Activated CD4-positive, alpha-beta memory T cell treated with anti-CD3 and anti-CD28 coated beads for 36 hours (primary cell): ENCODE measurements at places on chromosomes 13 and 19. TPM values are rescaled to one million over a fixed set of nuclear protein-coding genes. Genes with fewer than 3 reads are reported as not detected.
A peak's percentile ranks its signal among the peaks of the same experiment; 100 is the strongest.

DNA sequence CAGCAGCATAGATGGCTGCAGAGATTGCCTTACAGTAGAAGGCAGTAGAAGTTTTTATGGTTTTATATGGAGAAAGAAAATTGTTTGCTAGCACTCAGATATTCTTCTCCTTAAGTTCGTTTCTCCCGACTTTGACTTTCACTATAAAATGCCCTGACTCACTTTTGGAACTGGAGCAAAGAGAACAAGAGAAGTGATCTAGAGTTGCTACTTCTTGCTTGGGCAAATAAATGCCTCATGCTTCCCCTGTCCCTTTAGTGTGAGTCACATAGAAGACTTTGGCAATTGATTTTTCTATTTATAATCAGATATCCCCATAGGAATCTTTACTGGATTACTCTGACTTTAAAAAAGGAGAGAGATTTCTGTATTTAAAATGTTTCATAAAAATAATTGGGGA lies 46.9 kb downstream of the ITGBL1 start:
- no peak overlapping the region for H3K27ac ChIP-seq
- peaks cover 7% of the 10 kb centered on the region for H3K27me3 ChIP-seq
- H3K36me3 ChIP-seq, result no peaks in the 10 kb centered on the region
- no peak overlapping the region for H3K4me3 ChIP-seq
- H3K4me1 ChIP-seq, result no peaks in the 10 kb centered on the region

GRCh38 chr13:40982772-40983171 lies 36.3 kb downstream of the ELF1 start:
- peaks cover 26% of the 10 kb centered on the region for H3K36me3 ChIP-seq
- H3K27ac ChIP-seq, result peak overlapping the region; percentile 92
- H3K4me1 ChIP-seq, result peaks cover 61% of the 10 kb centered on the region
- H3K4me3 ChIP-seq, result peak overlapping the region; percentile 81
- no peaks in the 10 kb centered on the region for H3K27me3 ChIP-seq

ZNF541 gene
- 0.07 TPM for total RNA-seq

VSTM2B gene
- not detected for total RNA-seq

GRCh38 chr19:4369109-4369887 lies 25.9 kb downstream of the MPND start:
- H3K36me3 ChIP-seq, result peaks cover 3% of the 10 kb centered on the region
- H3K27me3 ChIP-seq, result no peaks in the 10 kb centered on the region
- H3K4me1 ChIP-seq, result peaks cover 45% of the 10 kb centered on the region
- H3K4me3 ChIP-seq, result peak overlapping the region; percentile 65

DNA sequence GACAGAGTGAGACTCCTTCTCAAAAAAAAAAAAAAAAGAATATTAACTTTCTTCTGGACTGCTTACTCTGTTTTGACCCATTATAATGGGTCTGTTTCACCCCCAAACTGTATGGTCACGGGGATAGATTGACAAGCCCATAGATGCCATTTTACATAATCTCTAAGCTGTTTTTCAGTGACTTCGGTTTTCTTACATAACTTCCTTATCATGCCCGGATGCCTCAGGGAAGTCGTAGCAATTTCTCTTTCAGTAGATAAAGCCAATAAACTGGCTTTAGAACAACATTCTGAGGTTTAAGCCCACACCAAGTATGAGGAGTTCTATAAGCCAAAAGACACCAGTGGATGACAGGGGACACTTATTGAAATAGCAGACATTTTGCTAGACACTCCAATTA lies 5.9 kb upstream of the ZNF254 start:
- H3K27me3 ChIP-seq, result no peaks in the 10 kb centered on the region
- DNase-seq, result no peak
- H3K27ac ChIP-seq, result no peak overlapping the region
- H3K4me3 ChIP-seq, result no peak overlapping the region

KLK15 gene
- total RNA-seq, result not detected

GRCh38 chr13:48831248-48831647 lies 144.5 kb upstream of the FNDC3A start:
- H3K27me3 ChIP-seq, result no peaks in the 10 kb centered on the region
- H3K4me1 ChIP-seq, result peaks cover 38% of the 10 kb centered on the region
- H3K4me3 ChIP-seq, result no peak overlapping the region
- no peak overlapping the region for H3K27ac ChIP-seq
- peak; percentile 17 for DNase-seq

TMEM221 gene
- not detected for total RNA-seq

DNA sequence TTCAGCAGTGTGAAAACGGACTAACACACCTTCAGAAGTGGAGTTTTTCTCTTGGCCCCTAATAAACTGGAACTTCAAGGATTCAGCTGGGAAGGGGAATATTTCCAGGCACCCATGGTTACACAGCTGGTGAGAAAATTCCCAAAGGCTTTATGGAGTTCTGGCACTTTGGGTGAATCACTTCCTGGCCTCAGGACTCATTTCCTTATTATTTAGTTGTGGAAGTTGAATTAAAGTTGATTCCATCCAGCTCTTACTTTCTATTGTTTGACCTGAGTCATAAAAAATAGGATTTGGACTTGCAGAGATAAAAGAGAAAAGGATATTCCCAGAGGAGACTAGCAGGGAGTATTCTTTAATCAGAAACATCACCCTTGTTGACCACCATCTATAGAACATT lies 882.1 kb downstream of the UQCRFS1 start:
- H3K4me3 ChIP-seq, result no peak overlapping the region
- DNase-seq, result no peak
- H3K27ac ChIP-seq, result no peak overlapping the region
- no peaks in the 10 kb centered on the region for H3K36me3 ChIP-seq

- H3K27me3 ChIP-seq, result no peaks in the 10 kb centered on the region
- peak overlapping the region; percentile 31 for H3K27ac ChIP-seq
- H3K36me3 ChIP-seq, result peaks cover 20% of the 10 kb centered on the region
- H3K4me1 ChIP-seq, result peaks cover 15% of the 10 kb centered on the region
- peak; percentile 71 for DNase-seq
These were observed 43.2 kb downstream of the SUGT1 start for GRCh38 chr13:52695856-52696255.

DNA sequence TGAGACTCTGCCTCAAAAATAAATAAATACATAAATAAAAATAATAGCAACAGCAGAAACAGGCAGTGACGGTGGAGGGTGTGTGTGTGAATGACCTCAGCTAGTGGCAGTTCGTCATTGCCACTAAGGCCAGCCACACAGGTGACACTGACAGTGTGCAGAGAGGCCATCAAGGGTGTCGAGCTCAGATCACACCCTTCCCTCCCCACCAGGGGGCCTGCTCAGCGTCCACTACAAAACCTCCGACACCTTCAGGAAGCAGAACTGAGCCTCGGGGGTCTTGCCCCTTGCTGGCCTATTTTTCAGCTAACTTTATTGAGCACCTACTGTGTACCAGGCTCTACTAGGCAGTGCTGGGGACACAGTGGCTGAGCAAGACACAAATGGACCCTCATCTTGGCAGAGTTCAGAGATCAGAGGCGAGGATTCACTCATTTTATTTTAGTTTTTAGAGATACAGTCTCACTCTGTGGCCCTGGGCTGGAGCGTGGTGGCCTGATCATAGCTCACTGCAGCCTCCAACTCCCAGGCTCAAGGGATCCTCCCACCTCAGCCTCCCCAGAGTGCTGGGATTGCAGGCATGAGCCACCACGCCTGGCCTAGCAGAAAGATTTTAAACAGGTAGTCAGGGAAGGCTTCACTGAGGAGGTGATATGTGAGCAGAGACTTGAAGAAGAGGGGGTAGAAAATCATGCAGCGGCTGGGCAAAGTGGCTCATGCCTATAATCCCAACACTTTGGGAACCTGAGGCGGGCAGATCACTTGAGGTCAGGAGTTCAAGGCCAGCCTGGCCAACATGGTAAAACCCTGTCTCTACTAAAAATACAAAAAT lies 30.3 kb upstream of the SEMA6B start:
- H3K36me3 ChIP-seq, result no peaks in the 10 kb centered on the region
- H3K27ac ChIP-seq, result no peak overlapping the region
- H3K27me3 ChIP-seq, result peaks cover 54% of the 10 kb centered on the region
- no peaks in the 10 kb centered on the region for H3K4me1 ChIP-seq
- no peak overlapping the region for H3K4me3 ChIP-seq

GRCh38 chr19:48514123-48514458 lies 2.5 kb upstream of the LMTK3 start:
- H3K27ac ChIP-seq, result no peak overlapping the region
- H3K4me1 ChIP-seq, result peaks cover 14% of the 10 kb centered on the region
- H3K36me3 ChIP-seq, result no peaks in the 10 kb centered on the region
- DNase-seq, result no peak
- no peak overlapping the region for H3K4me3 ChIP-seq

GPR18 gene
- 2.4 TPM for total RNA-seq

GRCh38 chr19:45547965-45548609 lies 36.5 kb downstream of the OPA3 start:
- no peak for DNase-seq
- peaks cover 7% of the 10 kb centered on the region for H3K4me1 ChIP-seq
- H3K27me3 ChIP-seq, result no peaks in the 10 kb centered on the region
- peaks cover 2% of the 10 kb centered on the region for H3K36me3 ChIP-seq

DNA sequence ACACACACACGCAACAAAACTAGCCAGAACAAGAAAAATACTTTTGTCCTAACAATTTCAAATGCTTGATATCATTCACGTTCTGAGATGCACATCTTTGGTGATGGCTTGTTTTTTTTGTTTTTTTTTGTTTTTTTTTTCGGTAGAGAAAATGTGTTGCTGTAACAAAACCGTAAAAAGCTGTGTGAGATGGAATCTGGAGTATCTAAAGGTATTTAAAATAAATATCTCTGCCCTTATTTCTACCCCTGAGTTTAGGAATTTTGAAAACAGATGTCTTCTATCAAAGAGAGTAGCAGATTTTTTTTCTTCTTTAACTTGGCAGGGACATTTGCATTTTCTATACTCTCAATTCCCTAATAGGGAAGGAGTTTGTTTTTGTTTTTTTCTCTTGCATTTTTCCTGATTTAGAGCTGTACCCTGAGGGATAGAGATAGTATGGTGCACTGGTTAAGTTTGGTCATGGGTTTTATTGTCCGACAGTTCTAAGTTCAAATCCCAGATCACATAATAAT lies 446.6 kb downstream of the KLF5 start:
- no peak overlapping the region for H3K4me3 ChIP-seq
- no peak for DNase-seq
- no peaks in the 10 kb centered on the region for H3K4me1 ChIP-seq
- H3K36me3 ChIP-seq, result no peaks in the 10 kb centered on the region
- peaks cover 3% of the 10 kb centered on the region for H3K27me3 ChIP-seq
- H3K27ac ChIP-seq, result no peak overlapping the region

GRCh38 chr19:23101241-23101640 lies 15.6 kb upstream of the ZNF730 start:
- H3K27ac ChIP-seq, result no peak overlapping the region
- no peak overlapping the region for H3K4me3 ChIP-seq
- no peaks in the 10 kb centered on the region for H3K36me3 ChIP-seq
- no peaks in the 10 kb centered on the region for H3K27me3 ChIP-seq

ARHGEF7 gene
- total RNA-seq, result 53.4 TPM

LRCH1 gene
- total RNA-seq, result 17.9 TPM

DNA sequence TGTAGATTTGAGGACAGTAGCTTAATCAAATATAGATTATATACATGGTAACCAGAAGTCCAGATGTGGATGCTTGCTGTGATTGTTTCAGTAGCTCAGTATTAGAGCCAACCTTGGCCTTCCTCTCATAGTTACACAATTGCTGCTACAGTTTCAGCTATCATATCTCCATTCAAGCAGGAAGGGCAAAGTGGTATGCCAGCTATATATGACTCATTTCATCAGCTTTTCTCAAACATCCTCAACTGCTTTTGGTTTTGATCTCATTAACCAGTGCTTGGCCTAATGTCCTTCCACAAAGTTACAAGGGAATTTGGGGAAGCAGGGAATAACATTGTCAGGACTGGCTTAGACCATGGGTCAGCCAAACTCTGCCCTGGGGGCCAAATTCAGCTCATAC lies 73.0 kb upstream of the MAB21L1 start:
- no peak for DNase-seq
- H3K27me3 ChIP-seq, result no peaks in the 10 kb centered on the region
- H3K36me3 ChIP-seq, result no peaks in the 10 kb centered on the region
- no peak overlapping the region for H3K4me3 ChIP-seq
- no peaks in the 10 kb centered on the region for H3K4me1 ChIP-seq

GPR12 gene
- not detected for total RNA-seq

GRCh38 chr13:31036731-31037695 lies 104.6 kb downstream of the TEX26 start:
- no peak overlapping the region for H3K27ac ChIP-seq
- peaks cover 14% of the 10 kb centered on the region for H3K27me3 ChIP-seq
- DNase-seq, result no peak
- peaks cover 23% of the 10 kb centered on the region for H3K4me1 ChIP-seq
- no peaks in the 10 kb centered on the region for H3K36me3 ChIP-seq

GRCh38 chr13:27257233-27257568 lies 5.8 kb downstream of the RPL21 start:
- DNase-seq, result no peak
- H3K36me3 ChIP-seq, result peaks cover 79% of the 10 kb centered on the region
- peak overlapping the region; percentile 81 for H3K27ac ChIP-seq
- peaks cover 73% of the 10 kb centered on the region for H3K4me1 ChIP-seq
- no peaks in the 10 kb centered on the region for H3K27me3 ChIP-seq

GRCh38 chr13:79307866-79308298 lies 98.2 kb downstream of the RBM26 start:
- H3K27me3 ChIP-seq, result peaks cover 2% of the 10 kb centered on the region
- H3K36me3 ChIP-seq, result no peaks in the 10 kb centered on the region
- no peak overlapping the region for H3K27ac ChIP-seq
- peak; percentile 27 for DNase-seq
- no peak overlapping the region for H3K4me3 ChIP-seq
- no peaks in the 10 kb centered on the region for H3K4me1 ChIP-seq

ARL11 gene
- 0.33 TPM for total RNA-seq

GRCh38 chr13:98791611-98792010 lies 39.1 kb upstream of the SLC15A1 start:
- no peaks in the 10 kb centered on the region for H3K4me1 ChIP-seq
- H3K27me3 ChIP-seq, result peaks cover 6% of the 10 kb centered on the region
- H3K36me3 ChIP-seq, result peaks cover 36% of the 10 kb centered on the region
- no peak overlapping the region for H3K4me3 ChIP-seq
- no peak overlapping the region for H3K27ac ChIP-seq

GRCh38 chr13:33676045-33676989 lies 141.6 kb upstream of the RFC3 start:
- H3K27ac ChIP-seq, result peak overlapping the region; percentile 28
- H3K36me3 ChIP-seq, result peaks cover 3% of the 10 kb centered on the region
- no peaks in the 10 kb centered on the region for H3K27me3 ChIP-seq

COL5A3 gene
- 2.8 TPM for total RNA-seq

CEACAM3 gene
- total RNA-seq, result not detected

GRCh38 chr13:20998649-20999415 lies 62.6 kb downstream of the LATS2 start:
- no peak for DNase-seq
- no peak overlapping the region for H3K27ac ChIP-seq
- peaks cover 2% of the 10 kb centered on the region for H3K4me1 ChIP-seq
- H3K4me3 ChIP-seq, result no peak overlapping the region
- H3K27me3 ChIP-seq, result no peaks in the 10 kb centered on the region

DNA sequence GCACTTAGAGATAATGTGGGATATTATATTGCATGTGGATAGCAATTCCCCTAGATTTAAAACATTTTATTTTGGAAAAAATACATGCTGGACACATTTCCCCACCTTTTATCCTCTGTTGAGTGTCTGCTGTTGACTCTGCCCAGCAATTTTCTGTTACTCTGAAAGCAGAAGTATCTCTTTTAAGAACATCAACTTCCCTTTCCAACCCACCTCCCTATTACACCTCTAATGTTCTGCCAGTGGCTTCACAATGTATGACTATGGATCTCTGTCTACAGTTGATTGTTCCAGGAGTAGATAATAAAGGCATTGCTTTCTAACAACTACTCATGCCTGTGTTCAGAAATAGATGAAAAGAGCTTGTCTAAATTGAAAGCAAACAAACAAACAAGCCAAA lies 754.8 kb upstream of the SLITRK6 start:
- no peaks in the 10 kb centered on the region for H3K27me3 ChIP-seq
- H3K36me3 ChIP-seq, result no peaks in the 10 kb centered on the region
- H3K4me3 ChIP-seq, result no peak overlapping the region
- H3K27ac ChIP-seq, result no peak overlapping the region
